ENCODE measurements at places on chromosomes 1 and 21.

DNA sequence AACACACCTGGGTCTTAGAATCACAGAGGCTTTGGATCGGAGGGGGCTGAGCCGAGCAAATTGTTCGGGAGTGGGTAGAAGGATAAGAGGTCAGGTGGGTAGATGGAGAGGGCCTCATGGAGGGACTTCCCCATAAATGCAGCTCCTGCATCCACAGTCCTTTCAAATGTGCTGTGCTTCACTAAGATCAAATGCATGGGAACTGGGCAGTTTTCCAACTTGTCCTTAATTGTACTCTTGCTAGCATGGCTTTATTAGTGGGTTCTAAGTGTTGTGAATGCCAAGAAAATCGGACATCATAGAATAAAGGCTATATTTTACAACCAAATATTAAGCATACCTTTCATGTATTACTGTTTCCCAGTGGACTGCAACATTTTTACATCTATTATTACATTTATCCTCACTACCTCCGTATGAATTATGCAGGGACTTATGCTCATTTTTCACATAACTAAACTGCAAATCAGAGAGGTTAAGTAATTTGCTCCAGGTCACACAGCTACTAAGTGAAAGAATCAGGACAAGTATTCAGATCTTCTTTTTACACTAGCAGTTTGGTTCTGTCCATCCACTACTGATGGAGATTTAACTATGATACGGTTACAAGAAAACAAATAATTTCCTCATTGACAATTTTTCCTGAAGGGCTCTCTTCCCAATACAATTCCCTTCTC is 174.5 kb upstream of the RUNX1 start:
- no peak for DNase-seq

DNA sequence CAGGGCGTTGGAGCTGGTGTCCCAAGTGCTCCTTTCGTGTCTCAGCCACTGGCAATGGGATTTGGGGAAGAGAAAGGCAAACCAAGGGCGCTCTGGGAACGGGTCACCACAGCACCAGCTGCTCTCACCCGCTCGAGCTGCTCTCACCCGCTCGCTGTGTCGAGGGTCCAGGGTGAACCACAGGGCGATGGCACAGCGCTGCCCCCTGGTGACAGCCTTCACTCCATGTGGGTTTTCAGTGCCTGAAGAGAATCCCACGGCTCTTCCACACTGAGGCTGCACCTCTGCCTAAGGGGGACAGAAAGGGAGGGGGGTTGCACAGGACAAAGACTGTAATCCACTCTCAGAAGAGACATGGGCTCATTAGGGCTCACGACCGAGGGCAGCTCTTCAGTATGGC is 7.1 kb upstream of the CLDN19 start:
- DNase-seq: no peak

- no peak for DNase-seq
Measured at GRCh38 chr1:29752141-29752540, 515.8 kb downstream of the PTPRU start.

DNA sequence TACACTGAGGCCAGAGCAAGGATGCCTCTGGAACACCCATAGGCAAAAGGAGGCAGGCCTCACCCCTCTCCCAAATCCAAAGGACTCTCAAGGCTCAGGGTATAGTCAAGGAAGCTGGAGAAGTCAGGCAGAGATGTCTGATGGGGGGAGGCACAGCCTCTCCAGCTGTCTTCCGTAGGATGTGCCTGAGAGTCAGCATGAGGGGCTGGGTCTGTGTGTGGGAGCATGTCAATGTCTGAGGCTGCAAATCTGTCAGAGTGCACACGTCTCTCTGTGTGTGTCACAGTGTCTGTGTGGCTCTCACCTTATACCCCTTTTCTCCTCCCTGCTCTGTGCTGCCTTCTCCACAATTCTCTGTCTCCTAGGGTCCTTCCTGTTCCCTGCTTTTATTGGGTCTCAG is 4.0 kb downstream of the HPCAL4 start:
- DNase-seq: no peak

GRCh38 chr1:157770442-157771043 is 6.4 kb downstream of the FCRL2 start:
- DNase-seq: no peak

DNA sequence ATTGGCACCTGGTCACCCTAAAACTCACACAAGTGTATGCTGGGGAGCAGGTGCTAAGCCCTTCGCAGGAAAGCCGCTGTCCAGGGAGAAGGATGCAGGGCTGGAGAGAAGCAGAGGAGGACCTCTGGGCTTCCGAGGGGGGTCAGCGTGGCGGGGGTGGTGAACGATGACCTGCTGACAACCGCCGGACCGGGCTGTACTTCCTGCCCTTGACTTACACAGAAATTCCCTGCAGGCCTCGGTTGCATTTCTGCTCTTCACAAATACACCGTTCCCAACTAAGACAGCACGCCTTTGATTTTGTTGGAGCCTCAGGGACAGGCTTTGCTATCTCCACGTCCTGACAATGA is 37.6 kb downstream of the SLC2A7 start:
- DNase-seq: no peak

- DNase-seq: no peak
Measured at GRCh38 chr1:182357913-182358312, 33.7 kb downstream of the GLUL start.

DNA sequence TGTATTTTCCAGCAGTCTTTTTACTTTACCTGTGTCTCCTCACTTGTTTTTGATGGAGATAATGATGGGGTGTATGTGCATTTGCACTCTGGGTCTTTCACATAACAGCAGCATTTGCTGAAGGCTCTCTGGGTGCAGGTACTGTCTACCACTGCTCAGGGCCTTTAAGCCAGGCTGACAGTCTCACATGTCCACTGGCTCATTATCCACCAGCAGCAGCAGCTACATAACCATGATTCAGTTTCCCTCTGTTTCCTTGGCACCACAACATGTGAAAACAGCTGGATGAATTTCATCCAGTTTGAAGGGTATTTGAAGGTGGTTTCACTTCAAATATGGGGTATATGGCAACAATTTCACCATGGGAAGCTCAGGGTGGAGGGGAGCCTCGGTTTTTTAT is 41.2 kb upstream of the ROR1 start:
- DNase-seq: no peak

- no peak for DNase-seq
Measured at GRCh38 chr1:1331068-1331965, at the start of gene TAS1R3. TAS1R3 (plus strand) TSS chr1:1331280; CDS start chr1:1331346, 66 bp downstream.
